Coronary artery (tissue), 2 donors: ENCODE measurements at places on chromosomes 12 and 14.

- DNase-seq = no peak
These were observed 190.6 kb downstream of the GPHN start for GRCh38 chr14:66698503-66698902.

DNA sequence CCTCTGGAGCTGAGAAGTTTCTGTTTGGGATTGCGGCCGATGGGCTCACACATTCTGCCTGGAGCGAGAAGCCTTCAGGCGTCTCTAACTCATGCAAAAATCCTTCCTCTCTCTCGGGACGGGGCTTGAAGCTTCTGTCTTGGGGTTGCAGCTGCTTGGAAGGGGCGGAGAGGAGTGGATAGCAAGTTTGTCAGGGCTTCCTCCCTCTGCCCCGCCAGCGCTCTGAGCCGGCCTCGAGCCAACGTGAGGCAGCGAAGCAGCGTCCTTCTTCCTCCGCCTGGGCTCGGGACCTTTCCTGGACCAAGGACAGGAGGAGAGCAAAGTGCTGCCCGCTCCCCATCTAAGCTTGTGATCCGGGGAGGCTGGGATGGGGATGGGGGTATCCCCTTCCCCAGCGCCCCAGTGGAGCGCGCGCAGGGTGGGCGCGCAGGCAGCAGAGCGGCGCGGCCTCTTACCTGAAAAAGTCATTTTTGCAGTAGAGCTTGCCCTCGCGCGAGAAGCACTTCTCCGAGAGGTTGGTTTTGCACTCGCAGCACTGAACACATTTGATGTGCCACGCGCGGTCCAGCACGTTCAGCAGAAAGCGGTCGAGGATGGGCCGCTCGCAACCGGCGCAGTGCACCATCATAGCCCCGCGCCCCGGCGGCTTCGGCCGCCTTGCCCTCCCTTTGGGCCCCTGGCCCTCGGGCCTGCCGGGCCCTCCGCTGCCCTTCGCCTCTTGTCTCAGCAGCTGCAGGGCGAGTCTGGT lies 626 bp downstream of the LHX5 start:
- no peak for DNase-seq

DNA sequence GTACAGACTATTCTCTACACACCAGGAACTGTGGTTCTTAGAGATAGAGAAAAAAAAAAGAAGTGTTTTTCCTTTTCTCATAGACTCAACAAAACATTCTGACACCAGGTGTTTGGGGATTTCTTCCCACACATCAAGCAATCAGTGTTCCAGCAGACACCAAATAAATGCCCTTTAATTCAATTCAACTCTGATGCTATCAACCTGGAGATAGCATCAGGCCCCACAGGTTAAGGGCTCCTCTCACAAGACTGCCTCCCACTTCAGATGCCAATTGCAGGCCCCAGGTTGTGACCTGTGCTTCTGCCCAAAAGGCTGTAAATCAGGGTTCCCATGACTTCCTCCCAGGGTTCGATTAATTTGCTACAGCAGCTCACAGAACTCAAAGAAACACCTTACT lies 36.7 kb downstream of the RPS29 start:
- DNase-seq = no peak

DNA sequence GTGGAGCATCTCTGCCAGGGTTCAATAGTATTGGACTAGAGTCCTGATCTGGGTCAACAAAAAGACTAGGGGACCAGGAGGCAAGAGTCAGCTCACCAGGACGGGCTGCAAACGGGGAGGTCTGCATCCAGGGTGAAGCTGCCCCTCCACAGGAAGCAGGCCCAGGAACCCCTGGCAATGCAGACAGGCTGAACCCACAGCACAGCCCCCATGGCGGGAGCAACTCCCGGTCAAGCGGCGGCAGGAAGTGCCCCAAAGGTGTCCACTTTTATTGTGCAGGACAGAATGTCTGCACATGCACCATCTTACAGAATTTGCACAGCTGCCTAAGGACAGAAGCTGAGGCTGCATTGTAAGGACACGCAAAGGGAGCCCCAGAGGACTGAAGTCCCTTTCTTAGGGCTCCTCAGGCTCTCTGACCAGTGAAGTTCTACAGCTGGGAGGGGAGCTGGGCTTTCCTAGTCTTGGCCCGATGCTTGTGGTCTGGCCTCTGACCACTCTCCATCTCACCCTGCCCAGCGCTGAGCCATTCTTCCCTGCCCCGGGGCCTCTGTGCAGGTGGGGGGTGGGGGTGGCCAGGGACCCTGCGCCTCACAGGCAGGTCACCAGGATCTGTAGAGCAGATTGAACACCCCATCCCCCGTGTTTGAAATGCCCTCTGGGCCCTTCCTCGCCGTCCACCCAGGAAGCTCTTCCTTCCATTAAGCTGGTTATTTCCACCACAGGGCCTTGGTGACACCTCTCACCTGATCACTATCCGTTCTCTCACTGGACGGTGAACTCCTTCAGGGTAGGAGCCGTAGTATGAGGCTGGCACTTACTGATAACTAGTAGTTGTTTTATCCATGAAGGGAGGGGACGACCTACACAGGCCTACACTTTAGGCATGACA lies 75.9 kb downstream of the NINJ2 start:
- DNase-seq = no peak

- no peak for DNase-seq
These were observed 18.2 kb downstream of the PNMA1 start for GRCh38 chr14:73695997-73696396.

- DNase-seq = no peak
These were observed 515.3 kb downstream of the RMST start for GRCh38 chr12:97977870-97978405.

- DNase-seq = peak; percentile 88
These were observed 94.5 kb downstream of the CALM1 start for GRCh38 chr14:90491221-90491885.

DNA sequence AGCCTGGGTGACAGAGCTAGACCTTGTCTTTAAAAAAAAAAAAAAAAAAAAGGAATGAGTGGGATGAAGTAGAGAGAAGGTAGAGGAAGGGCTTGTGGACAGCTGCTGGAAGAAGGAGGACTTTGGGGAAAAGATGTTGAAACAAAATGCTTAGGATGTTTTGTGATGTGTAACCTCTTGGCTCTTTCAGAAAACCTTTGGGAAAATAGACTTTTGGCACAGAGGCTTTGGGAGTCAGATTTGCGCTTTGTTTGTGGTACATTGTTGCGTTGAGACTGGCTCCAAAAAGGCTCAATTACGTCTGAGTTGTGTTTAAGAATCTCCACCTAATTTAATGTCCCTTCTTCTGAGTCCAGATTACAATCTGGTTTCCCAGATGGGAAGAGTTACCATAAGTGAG lies 32.9 kb upstream of the SPTLC2 start:
- DNase-seq = no peak

DNA sequence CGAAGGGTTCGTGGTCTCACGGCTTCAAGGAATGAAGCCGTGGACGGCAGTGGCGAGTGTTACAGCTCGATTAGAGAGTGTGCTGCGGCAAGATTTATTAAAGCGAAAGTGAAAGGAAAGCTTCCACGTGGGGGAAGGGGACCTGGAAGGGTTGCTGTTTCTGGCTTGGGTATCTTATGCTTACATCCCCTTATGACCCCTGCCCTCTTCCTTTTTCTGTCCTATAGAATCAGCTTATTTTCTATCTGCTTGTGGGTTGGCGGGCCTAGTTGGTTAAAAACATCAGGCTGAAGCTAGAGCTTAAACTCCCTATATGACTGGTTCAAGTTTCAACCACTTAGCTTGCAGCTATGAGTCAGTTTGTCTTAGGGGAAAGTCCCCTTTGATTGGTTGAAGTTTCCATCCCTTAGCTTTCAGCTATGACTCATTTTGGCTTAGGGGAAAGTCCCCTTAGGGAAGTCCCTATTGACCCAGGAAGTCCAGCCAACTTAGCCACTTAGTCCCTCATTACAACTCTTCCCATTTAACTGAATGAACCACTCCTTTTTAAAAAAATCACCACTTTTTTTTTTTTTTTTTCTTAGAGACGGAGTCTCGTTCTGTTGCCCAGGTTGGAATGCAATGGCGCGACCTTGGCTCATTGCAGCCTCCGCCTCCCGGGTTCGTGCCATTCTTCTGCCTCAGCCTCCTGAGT lies 1494.7 kb upstream of the TMEM132C start:
- DNase-seq = no peak

- no peak for DNase-seq
These were observed 543 bp upstream of the GLIPR1 start for GRCh38 chr12:75479963-75480461.

GRCh38 chr12:49980501-49981349 lies 8.0 kb downstream of the AQP6 start:
- no peak for DNase-seq

- DNase-seq = no peak
These were observed 54.9 kb upstream of the PPP2R5C start for GRCh38 chr14:101706509-101707067.

- DNase-seq = no peak
These were observed 26.2 kb upstream of the DYNC1H1 start for GRCh38 chr14:101937926-101938767.

DNA sequence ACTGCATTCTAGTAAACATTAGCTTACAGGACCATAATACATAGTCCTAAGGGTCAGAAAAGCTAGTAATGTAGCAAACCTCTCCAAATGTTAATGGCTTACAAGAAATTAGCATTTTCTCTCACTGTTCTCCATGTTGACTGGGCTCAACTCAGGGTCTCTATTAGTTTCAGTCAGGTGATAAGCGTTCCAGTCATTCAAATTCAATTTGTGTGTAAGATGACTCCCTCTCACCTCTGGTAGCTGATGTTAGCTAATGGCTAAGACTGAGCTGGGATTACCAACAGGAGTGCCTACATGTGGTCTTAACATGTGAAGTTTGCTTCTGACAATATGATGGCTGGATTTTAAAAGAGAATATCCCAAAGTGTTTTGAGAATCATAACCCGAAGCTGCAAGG lies 630.5 kb upstream of the USP15 start:
- no peak for DNase-seq

- DNase-seq = no peak
These were observed 571.4 kb upstream of the ATP2B1 start for GRCh38 chr12:90280033-90280432.

- DNase-seq = no peak
These were observed 4.7 kb downstream of the HHIPL1 start for GRCh38 chr14:99649643-99650042.

- no peak for DNase-seq
These were observed 165.5 kb upstream of the DYRK2 start for GRCh38 chr12:67482751-67483661.

GRCh38 chr14:67666750-67667449 lies 7.5 kb downstream of the VTI1B start:
- no peak for DNase-seq

DNA sequence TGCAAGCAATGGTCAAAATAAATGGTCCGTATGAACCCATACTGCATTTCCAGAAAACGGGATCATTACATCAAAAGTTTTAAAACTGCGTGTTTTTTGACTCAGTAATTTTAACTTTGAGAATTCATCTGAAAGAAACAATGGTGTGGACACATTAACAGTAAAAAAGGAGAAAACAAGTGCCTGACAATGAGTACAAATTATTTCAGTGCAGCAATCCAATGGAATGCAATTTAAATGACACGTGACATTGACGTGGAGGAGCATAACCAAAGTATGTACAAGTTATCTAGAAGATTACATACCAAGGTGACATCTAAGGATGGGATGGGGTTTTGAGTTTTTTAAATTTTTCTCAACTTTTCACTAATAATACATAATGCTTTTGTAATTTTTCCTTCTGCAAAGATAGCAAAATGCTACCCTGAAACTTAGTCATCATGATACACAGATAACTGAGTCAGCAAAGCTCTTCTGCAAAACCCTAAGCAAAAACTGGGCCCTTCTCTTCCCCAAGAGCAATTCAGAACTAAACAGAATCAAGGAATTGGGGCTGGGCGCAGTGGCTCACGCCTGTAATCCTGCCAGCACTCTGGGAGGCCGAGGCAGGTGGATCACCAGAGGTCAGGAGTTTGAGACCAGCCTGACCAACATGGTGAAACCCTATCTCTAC lies 20.4 kb downstream of the HNRNPC start:
- no peak for DNase-seq

DNA sequence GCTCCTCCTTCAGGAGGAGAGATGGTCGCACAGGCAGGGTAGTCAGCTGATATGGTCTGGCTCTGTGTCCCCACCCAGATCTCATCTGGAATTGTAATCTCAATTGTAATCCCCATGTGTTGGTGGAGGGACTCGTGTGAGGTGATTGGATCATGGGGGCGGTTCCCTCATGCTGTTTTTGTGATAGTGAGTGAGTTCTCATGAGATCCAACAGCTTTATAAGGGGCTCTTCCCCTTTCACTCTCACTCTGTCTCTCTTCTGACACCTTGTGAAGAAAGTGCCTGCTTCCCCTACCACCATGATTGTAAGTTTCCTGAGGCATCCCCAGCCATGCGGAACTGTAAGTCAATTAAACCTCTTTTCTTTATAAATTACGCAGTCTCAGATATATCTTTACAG lies 218.9 kb upstream of the TMTC1 start:
- no peak for DNase-seq

DNA sequence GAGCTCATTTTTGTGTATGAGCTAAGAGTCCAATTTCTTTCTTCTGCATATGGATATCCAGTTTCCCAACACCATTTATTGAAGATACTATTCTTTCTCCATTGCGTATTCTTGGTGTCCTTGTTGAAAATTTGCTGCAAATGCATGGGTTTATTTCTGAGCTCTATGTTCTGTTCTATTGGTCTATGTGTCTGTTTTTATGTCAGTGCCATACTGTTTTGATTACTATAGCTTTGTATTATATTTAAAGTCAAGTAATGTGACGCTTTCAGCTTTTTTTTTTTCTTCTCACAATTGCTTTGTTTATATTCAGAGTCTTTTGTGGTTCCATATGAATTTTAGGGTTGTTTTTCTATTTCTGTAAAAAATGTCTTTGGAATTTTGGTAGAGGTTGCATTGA lies 247.1 kb upstream of the TBX3 start:
- no peak for DNase-seq

DNA sequence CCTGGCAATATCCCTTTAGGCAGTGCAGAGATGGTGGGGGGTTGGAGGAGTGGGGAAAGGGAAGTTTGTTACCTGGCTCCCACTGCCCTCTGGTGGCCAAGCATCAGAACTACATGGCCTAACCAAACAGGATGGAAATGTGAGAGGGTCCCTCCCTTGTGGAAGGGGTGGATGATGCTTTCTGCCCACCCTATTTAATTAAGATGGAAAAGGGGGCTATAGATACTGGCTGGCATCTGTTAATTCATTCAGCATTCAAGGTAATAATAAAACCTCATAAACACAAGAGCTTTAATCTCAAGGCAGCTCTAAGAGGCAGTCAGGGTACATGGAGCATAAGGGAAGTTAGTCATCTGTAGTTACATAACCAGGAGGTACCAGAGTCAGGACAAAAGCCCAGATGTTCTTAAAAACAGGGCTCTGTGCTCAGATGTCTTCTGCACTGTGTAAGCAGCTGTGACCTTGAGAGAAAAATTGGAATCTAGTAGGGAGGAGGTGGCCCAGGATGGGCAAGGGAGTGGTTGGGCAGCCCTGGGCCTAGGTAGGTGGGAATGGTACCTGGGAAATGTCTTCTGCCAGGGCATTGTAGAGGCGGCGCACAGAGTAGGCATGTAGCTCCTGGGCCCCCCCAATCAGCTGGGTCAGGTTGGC lies 4.6 kb downstream of the AP1G2 start:
- DNase-seq = no peak

GRCh38 chr14:48786498-48786897 lies 799.7 kb downstream of the RPS29 start:
- DNase-seq = no peak
